Mesothelial cell of epicardium (in vitro differentiated cells): ENCODE measurements at places on chromosomes 5 and 9.

DNA sequence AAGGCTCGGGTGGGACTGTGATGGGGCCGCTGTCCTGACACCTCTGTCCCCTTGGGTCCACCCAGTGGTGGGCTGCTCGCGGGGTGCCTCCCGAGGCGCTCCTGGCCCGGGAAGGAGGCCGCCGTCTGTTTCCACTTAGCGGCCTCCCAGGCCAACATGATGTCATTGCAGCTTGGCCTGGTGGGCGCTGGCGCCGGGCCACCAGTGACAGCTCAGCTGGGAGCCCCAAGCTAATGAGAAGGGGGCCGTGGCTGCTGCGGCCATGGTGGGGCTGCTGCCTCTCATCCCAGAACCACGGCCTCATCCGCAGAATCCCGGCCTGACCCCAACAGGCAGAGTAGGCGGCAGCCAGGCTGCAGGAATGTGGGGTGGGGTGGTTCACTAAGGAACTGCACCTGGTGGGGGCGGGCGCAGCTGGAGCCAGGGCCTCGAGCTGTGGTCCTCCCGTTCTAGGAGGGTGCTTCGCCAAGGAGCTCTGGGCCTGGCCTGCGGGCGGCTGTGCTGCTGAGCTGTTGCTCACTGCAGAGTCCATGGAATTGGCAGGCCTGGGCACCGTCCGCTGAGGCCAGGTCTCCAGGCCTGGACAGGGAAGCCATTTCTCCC lies 123.5 kb upstream of the COL5A1 start:
- DNase-seq = no peak

- DNase-seq = no peak
These were observed 230.6 kb downstream of the FSTL4 start for GRCh38 chr5:133381571-133382365.

DNA sequence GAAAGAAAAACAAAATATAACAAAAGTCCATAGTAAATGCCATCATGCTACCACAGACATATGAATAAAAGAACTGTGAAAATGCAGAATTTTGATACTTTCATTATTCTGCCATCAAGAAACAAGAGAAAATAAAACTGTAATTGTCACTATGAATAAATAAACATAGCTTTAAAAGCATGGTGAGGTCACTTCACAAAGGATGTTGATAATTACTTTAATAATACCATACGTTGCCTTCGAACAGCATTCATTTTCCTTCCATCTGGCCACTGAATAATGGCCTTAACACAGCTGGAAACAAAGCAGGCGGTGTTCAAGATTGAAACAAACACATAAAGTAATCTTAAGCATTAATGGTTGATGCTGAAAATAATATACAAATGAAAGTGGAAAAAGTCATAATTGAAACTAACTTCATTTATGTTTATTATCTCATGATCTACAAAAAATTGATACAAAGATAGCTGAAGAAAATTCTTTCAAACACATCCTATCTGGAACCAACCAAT lies 102.0 kb downstream of the AGTPBP1 start:
- no peak for DNase-seq

GRCh38 chr9:592225-592624 lies 249.3 kb upstream of the DMRT1 start:
- no peak for DNase-seq

GRCh38 chr5:137737349-137738131 lies 1.7 kb upstream of the KLHL3 start:
- DNase-seq = no peak

GRCh38 chr9:37798677-37799076 lies 1.9 kb upstream of the DCAF10 start:
- DNase-seq = no peak

DNA sequence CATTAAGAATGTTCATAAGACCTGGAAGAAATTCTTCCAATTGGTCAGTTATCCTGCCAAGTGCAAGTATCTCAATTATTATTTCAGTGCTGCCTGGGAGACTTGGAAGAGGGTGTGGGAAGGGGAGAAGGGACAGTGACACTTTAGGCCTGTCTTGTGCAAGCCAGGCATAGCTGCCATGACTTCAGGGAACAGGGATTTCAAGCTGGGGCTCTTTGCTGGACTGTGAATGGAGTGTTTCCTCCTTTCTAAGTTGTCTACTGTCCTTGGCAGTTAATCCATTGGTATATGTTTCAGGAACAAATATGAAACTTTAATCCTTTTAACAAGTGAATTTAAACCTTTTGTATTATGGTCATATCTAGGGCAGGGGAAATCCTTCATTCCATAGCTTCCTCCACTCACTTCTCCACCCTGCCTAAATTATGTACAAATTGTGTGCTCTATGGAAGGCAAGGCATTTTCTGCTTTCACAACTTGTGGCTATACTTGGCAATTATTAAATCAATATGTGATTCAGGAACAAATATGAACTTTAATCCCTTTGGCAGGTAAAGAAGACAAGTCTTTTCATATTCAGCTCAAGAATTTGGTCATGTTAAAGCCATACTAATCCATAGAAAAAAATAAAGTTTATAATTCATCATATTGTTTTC lies 72.7 kb upstream of the IL33 start:
- DNase-seq = no peak

- DNase-seq = no peak
These were observed 9.8 kb downstream of the ECPAS start for GRCh38 chr9:111474385-111474784.

DNA sequence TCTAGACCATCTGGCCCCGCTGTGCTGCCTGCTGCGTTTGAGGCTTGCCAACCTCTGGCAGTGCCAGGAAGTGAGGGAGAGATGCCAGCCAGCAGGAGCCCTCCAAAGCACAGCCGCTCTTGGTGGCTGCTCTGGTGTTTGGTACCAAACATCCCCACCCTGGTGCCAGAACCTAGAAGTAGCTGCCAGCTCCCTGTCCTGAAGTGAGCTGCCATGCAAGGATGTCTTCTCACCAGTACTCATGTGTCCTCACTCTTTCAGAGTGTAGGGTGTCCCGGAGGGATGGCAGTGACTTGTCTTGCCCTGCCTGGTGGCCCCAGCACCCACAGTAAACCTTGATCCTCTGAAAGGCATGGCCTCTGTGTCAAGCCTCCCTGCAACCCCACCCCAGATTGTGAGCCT lies 43.4 kb downstream of the AMBP start:
- no peak for DNase-seq

GRCh38 chr5:61100437-61100836 lies 61.8 kb downstream of the SMIM15 start:
- no peak for DNase-seq

- no peak for DNase-seq
These were observed 86.1 kb downstream of the ZNF354C start for GRCh38 chr5:179146277-179146676.
